ENCODE measurements at places on chromosomes 2 and 18.

- no peak for DNase-seq
Measured at GRCh38 chr2:160289831-160290230, 89.8 kb upstream of the ITGB6 start.

GRCh38 chr2:180413336-180413735 lies 406.2 kb upstream of the CWC22 start:
- no peak for DNase-seq

DNA sequence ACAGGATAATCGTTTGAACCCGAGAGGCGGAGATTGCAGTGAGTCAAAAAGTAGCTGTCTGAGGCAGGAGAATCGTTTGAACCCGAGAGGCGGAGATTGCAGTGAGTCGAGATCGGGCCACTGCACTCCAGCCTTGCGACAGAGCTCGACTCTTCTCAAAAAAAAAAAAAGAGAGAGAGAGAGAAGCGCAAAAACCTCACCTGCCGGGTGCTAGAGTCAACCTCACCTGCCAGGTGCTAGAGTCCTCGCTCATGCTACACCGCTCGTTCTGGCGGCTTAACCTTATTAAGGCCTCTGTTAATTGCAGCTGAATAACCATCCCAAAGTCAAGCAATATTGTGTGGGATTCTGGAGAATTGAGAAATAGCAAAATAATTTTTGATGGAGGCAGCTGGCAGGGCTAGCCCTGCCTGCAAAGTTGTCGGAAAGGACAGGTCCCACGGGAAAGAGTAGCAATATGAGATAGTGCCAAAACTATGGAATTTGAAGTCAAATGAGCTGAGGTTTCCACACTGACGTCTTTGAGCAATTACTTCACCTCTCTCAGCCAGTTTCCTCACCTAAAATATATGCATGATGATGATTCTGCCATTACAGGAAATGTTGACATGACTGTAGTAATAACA lies 644 bp upstream of the DYM start:
- DNase-seq: no peak

GRCh38 chr2:207750345-207750744 lies 19.4 kb downstream of the FZD5 start:
- DNase-seq: no peak

- DNase-seq: no peak
Measured at GRCh38 chr2:176986487-176986886, 226.1 kb upstream of the HNRNPA3 start.

DNA sequence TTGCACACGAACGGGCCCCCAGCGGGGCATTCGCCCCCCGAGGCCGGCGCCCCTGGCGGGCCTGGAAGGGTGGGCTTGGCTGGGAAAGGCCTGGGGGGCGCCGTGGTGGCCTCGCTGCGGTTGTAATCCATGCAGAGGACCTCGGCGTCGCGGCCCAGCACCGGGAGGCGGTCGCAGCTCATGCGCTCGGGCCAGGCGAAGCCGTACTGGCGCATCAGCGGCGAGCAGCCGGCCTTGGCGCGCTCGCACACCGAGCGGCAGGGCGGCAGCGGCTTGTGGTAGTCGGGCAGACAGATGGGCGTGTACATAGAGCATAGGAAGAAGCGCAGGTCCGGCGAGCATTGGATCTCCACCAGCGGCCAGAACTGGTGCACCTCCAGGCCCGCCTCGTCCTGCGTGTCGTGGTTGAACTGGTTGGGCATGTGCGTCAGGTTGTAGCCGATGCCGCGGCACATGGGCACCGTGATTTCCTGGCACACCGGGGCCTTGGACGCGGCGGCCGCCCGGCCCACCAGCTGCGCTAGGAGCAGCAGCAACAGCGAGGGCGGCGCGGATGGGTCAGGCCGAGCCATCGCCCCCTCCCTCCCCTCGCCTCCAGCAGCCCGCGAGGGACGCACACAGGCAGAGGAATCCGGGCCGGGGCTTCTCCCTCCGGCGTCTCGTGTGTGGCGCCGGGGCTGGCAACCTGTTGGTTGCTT lies 1.4 kb downstream of the FZD5 start:
- DNase-seq: no peak

GRCh38 chr2:23323917-23324680 lies 60.9 kb upstream of the KLHL29 start:
- no peak for DNase-seq

- DNase-seq: no peak
Measured at GRCh38 chr18:36281936-36282335, 15.6 kb upstream of the FHOD3 start.

DNA sequence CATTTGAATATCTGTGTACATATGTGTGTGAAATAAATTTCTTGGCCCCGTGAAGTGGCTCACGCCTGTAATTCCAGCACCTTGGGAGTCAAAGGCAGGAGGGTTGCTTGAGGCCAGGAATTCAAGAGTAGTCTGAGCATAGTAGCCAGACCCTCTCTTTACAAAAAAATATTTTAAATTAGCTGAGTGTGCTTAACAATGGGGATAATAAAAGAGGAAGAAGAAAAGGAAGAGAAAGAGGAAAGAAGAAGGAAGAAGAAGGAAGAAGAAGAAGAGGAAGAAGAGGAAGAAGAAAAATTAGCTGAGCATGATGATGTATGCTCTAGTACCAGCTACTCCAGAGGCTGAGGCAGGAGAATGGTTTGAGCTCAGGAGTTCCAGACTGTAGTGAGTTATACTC lies 52.1 kb upstream of the XPO1 start:
- no peak for DNase-seq

GRCh38 chr18:14086458-14087231 lies 45.6 kb downstream of the ZNF519 start:
- DNase-seq: peak; percentile 44

DNA sequence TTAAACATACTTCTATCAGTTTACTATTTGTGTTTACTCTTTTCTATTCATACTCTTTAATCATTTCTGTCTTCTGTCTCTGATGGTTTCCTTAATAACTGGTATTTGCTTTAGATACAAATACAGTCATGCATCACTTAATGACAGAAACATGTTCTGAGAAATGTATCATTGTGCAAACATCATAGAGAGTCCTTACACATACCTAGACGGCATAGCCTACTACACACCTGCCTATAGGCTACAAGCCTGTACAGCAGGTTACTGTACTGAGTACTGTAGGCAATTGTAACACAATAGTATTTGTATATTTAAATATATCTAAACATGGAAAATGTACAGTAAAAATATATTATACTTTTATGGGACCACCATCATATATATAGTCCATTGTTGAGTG lies 36.3 kb downstream of the VSNL1 start:
- no peak for DNase-seq

- DNase-seq: no peak
Measured at GRCh38 chr2:1744446-1745170, at the start of gene PXDN. TSS of gene PXDN (minus strand) at chr2:1744515. CDS start at chr2:1744455, 60 bp downstream.

DNA sequence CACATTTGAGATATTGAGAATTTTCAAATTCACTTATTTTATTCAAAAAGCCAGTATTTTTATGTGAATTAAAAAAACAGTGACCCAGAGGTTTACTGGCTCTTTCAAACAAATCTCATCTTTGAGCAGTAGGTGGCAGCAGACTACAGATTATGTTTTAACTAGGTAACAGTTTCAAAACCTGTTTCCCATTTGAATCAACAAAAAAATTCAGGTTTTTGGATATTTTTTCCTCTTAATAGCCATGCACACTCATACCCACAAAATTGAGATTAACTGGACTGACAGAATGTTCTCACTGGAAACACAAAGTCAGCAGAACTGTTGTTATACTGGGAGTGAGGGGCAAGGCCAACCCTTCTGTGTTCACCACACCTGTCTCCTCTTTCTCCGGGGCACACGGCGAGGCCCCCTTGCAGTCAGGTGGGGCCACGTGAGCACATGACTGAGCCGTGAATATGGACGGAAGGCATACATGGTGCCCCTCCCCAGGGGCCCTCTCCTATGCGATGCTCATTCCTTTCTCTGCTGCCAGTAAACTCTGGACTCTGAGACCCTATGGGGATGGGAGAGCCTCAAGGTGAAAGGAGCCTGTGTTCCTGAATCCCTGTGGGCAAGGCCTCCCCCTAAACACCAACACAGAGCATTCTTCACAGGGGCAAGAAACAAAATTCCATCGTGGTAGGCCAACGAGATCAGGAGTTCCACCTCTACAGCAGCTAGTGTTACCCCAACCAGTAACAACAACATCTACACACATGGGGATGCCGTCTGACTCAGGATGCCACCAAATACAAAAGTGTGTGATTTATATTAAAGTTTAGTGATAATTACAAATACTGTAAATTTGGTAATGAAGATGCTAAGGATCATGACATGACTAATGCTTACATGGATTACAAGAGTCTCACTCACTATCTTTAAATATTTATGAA lies 80.4 kb downstream of the LPIN2 start:
- no peak for DNase-seq

DNA sequence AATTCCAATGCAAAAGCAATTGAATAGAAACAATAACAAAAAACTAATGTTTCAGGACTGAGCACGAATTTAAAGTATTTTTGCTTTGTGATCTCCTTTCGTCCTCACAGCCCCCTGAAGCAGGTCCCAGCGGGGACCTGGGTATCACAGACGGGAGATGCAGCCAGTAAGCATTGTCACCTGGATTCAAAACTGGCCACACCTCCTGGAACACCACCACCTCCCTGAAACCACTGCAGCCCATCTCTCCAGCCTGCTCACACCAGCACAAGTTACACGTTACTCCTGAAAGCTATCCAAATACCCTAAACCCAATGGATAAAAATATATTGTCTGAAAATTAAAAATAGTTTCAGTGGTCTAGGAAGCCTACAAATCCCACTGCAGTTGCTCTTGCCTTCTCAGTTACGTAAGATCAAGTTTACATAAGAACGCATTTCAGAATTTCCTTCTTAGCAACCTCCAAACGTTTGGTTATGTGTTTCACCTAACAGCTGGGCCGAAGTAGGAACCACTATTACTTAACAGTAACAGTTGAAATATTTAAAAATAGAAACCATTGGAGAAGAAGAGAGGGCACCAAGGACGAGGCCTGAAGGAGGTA lies 178.0 kb downstream of the HDAC4 start:
- no peak for DNase-seq

DNA sequence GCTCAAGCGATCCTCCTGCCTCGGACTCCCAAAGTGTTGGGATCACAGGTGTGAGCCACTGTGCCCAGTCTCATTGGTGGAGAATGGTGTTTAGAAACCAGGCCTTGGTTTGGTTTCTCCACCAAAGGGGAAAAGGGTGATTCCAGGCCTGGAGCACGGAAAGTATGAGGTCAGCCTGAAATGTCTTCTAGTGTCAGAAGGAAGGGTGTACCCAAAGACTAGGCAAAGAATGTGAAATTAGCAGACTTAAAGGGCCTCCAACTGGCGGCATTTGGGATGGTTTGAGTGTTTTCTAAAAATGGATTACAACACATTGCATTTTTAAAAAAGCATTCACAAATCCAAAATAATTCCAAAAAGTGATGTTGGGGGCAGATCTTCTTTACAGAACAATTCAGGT lies 139.6 kb downstream of the SH3BP4 start:
- DNase-seq: no peak

DNA sequence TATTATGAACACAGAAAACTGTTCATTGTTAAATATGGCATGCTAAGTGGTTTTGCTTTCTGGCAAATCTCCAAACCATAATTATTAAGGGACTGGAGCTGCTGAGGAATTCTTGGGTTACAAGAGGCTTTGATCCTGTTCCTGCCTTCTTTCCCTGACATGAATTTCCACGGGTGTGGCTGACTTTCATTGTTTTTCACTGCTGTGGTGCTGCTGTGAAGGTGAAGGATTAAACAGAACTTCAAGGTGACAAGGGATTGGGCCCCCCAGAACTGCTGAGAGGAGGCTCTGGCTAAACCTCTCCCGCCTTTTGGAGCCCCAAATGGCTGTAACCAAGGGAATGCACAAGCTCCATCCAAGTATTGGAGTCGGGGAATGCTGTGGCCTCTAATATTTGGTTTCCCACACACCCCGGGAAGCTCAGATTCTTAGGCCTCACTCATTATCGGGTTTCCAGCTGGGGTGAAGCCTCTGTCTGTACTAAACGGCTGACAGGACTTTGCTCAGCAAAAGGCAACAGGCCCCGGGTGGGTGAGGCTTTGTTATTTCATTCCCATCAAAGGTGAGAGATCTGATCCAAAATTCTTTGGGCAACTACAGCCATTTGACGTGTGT lies 29.0 kb upstream of the ZFP36L2 start:
- no peak for DNase-seq

- DNase-seq: no peak
Measured at GRCh38 chr2:98912957-98913915, 22.8 kb downstream of the CRACDL start.

DNA sequence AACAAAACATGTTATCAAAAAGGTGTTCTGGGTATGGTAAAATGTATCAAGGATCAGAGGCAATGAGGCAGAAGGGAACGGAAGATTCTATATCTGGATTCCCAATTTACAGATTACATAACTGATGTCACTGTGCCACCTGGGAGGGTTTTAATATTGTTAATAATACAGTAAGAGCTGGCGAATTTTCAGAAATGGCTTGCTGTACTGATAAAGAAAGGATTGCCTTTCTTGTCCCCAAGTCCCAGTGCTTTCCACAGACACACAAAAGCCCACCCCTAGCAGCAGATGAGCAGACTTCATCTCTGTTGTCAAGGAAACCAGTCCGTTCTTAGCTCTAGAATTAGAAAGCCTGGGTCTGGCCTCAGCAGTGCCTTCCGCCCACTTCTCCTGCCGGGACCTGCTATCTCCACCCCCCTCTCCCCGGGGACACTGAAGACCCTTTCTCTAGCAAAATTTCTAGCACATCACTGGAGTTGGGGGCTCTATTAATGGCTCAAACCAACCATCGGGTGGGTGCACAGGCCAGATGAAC lies 34.3 kb downstream of the ADD2 start:
- DNase-seq: no peak

GRCh38 chr2:104487366-104487765 lies 366.5 kb upstream of the POU3F3 start:
- no peak for DNase-seq

- DNase-seq: no peak
Measured at GRCh38 chr2:25337276-25337675, 4.4 kb downstream of the DNMT3A start.

GRCh38 chr2:193695367-193695766 lies 1500.6 kb upstream of the TMEFF2 start:
- DNase-seq: no peak

DNA sequence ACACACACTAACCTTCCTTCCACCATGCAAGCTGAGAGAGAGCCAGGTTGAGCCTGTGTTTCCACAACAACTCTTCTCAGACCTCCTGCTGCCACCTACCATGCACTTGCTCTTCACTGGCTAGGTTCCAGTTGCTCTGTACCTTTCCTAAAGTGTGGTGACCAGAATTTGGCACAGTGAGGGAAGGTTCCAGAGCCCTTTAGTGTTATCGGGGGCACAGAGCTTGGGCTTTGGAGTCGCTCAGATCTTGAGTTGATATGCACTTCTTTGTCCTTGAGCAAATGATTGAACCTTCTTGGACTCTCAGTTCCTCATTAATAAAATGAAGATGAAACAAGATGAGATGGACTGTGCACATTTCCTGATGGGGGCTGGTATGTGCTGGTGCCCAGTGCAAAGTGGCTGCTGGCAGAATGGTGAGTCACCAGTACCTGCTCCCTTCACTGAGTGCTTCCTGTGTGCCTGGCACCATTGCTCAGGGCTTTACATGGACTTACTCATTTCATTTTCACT lies 47.1 kb downstream of the NEDD4L start:
- DNase-seq: no peak
